Stimulated activated effector memory CD8-positive, alpha-beta T cell treated with anti-CD3 and anti-CD28 coated beads, Interleukin-12 subunit alpha, Interleukin-12 subunit beta, amount 100 ng/mL, for 72 hours (primary cell): ENCODE measurements at places on chromosomes 3 and 15.

GRCh38 chr3:110265302-110265701 is 806.3 kb upstream of the NECTIN3 start:
- DNase-seq, result no peak

GRCh38 chr3:47022641-47023071 is 43.2 kb downstream of the NBEAL2 start:
- DNase-seq, result no peak

DNA sequence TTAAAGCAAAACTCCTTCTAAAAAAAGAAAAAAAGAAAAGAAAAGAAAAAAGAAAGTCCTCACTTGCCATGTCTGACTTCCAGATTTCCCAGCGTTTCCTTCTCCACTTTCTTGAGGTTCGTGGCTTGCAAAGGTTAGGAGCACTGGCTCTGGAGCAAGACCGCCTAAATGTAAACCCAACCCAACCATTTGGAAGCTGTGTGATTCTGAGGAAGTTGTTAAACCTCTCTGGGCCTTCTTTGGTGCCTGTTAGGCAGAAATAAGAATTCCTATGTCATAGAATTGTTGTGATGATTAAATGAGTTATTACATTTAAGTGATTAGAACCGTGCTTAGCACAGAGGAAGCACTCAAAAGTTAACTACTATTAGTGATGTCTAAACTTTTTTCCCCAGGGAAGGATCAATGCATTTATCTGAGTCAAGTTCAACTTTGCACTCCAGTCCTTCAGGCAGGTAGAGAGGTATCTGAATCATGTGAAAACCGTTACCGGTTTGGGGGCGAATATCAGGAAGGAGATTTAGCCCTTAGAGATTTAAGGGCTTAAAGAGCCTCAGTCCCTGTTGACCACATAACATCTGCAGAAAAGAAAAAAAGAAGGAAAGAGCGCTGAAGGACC is 78.3 kb upstream of the HES1 start:
- DNase-seq, result no peak

DNA sequence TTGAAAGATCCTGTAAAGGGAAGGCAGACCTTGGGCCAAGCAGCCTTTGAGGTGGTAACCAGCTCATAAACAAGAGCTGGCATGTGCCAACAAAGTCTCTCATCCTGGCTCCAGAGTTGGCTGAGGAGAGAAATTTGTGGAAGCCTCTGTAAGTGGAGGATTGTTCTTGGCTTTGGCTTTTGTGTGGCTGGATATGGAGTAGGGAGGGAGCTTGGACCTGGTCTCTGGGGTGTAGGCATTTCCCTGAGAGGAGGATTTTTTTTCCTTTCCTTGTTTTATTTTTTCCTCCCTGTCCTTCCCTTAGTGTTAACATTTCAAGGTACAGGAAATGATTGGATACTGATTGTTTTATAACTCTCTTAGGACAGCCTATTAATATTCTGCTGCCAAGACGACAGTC is 60.8 kb downstream of the ZNF609 start:
- DNase-seq, result no peak

DNA sequence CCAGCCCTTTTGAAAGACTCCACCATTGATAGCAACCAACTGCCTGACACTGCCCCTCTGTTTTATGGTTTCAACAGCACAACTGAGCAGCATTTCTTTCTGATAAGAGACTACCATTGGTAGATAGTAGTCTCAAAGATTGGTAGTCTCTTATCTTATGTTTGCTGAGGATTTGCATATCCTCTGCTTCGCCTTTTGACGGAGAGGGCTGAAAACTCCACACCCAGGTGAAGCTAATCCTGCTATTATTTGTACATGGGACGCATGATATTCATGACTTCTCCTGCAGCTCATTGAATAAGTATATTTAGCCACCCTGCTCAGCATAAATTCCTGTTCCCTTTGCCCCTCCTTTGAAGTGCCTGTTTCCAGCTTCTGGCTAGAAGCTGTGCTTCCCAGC is 119.4 kb upstream of the STRIT1 start:
- DNase-seq, result no peak

- DNase-seq, result no peak
These were observed 25.4 kb downstream of the ALS2CL start for GRCh38 chr3:46668116-46668515.

DNA sequence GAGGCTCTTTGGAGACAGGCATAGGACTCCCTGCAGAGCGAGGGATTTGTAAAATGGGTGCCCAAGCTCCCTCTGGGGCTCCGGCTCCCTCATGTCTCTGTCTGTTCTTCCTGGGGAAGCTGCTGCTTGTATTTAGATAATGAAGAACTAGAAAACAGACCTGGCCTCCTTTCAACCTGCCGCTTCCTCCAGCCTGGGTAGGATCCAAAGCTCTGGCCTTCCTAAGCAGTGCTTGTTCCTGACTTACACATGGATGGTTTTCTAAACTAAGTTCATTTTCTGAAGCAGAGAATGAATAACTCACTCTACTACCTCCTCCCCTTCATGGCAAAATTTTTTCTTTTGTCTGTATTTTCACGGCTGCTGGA is 36.9 kb upstream of the MYZAP start:
- no peak for DNase-seq

- no peak for DNase-seq
These were observed 158.6 kb upstream of the RAP2B start for GRCh38 chr3:153003441-153003840.

GRCh38 chr15:22895465-22896190 is 57.2 kb downstream of the NIPA2 start:
- DNase-seq, result no peak

DNA sequence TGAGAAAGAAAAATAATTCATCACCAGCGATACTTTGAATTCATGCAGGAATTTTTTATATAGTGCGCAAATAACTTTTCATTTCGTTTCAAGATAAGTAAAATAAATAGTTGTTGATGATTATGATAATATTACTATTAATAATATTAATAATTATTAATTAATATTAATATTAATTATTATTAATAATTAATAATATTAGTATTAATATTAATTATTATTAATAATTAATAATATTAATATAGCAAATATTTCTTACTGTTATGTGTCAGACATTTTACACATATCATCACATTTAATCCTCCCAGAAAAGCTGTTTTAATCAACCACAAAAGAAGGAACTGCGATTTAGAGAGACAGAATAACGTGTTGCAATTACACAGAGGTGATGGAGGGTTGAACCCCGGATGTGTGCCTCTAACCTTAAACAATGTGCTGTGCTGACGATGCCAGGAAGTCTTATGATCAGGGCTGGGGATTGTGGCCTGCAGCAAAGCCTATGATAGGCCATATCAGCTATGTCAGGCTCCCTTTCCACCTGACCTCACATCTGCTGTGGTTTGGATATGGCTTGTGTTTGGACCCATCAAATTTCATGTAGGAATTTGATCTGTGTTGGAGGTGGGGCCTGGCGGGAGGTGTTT is 263.5 kb upstream of the NR2F2 start:
- DNase-seq, result no peak

GRCh38 chr3:46946856-46947545 is 29.5 kb downstream of the CCDC12 start:
- peak; percentile 37 for DNase-seq

- no peak for DNase-seq
These were observed 84.5 kb upstream of the FNDC3B start for GRCh38 chr3:171954690-171955383.

DNA sequence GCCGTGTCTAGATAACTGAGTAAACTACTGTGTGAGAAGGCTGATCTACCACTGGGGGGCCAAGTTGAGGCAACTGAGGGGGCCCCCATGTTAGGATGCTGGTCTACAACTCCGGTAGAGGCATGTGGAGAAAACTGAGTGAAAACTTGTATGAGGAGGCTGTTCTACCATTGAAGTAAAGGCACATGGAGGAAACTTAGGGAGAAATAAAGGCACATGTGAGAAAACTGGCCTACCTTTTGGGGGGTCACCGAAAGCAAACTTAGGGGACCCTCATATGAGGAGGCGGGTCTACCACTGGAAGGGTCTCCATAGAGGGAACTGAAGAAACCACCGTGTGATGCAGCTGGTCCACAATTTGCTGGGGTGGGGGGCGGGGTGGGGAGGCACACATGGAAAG is 155.2 kb downstream of the FBLN2 start:
- no peak for DNase-seq

- no peak for DNase-seq
These were observed 205.5 kb upstream of the TGFBR2 start for GRCh38 chr3:30400926-30401325.

DNA sequence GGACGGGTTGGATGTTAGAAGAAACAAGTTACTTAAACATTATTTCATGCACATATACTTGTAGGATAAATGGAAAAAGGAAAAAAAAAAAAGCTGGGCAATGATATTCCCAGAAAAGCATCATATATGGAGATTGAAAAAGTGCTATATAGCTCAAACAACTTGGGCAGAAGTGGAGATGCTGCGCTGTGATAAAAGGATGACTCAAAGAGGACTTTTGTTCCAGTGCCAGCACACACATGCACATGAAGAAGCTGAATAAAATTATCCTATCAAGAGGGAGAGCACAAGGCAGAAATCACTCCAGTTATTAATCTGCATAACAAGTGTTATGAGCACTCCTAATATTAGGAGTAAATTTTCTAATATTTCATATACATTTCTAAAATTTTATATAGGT is 30.9 kb downstream of the FRMD4B start:
- no peak for DNase-seq

- DNase-seq, result no peak
These were observed 1.4 kb downstream of the C3orf22 start for GRCh38 chr3:126557415-126557745.

DNA sequence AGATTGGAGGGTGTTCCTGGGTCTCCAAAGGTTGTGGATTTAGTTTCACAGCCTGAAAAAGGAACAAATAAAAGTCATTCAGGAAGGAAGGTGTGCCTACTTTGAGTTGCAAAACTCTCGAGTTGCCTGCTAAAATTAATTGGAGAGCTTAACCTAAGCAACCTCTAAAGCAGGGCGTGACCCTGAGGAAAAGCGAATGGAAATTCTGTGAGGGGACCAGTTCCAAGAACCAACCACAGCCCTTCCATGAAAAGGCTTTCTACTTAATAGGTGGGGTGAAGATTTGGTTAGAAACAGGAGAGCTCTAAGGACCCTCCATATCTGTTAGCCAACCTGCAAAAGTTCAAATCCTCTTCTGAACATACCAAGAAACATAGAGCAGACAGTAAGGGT is 1.5 kb downstream of the CD80 start:
- no peak for DNase-seq

- DNase-seq, result no peak
These were observed 10.7 kb upstream of the SLC15A2 start for GRCh38 chr3:121883507-121883906.

- no peak for DNase-seq
These were observed 2.7 kb downstream of the AMIGO3 start for GRCh38 chr3:49716691-49717210.

- DNase-seq, result peak; percentile 86
These were observed 19.1 kb downstream of the ZDHHC19 start for GRCh38 chr3:196192036-196192523.

GRCh38 chr3:69890084-69890483 is 109.4 kb upstream of the SAMMSON start:
- DNase-seq, result no peak

- peak; percentile 88 for DNase-seq
These were observed 1.1 kb downstream of the TFG start for GRCh38 chr3:100710261-100710968.

- DNase-seq, result no peak
These were observed 61.9 kb downstream of the TM4SF4 start for GRCh38 chr3:149536429-149536828.

DNA sequence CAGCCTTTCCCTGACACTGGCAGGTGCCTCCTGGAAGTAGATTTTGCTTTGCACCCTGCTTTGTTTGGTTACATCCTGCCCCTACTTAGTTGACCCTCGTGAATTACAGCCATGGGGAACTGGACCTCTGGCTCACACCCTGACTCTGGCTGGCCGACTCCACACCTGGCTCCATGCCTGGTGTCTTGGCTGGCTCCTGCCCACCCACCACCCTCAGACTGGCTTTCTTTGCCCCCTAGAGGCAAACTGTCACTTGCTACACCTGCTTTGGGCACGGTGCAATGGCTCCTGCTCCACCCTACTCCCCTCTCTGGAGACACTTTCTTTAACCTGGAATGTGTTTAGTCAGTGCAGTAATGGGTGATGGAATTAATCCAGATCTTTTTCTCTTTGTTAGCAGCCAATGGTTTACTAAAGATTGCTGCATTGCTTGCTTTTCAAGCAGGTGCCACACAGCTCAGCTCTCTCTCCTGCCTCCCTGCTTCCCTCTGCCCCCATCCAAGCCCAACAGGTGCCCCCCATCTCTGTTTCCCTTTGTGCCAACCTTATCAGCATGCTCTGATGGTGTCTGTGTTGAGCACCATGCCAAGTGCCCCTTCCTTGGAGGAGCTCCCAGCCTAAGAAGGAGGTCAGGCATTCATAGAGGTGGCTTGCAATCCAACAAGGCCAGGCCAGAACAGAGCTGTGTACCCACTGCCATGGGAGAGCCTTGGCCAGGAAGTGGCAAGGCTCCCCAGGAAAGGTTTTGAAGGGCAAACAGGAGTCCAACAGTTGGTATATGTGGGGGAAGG is 38.4 kb downstream of the RASGRF1 start:
- DNase-seq, result no peak

DNA sequence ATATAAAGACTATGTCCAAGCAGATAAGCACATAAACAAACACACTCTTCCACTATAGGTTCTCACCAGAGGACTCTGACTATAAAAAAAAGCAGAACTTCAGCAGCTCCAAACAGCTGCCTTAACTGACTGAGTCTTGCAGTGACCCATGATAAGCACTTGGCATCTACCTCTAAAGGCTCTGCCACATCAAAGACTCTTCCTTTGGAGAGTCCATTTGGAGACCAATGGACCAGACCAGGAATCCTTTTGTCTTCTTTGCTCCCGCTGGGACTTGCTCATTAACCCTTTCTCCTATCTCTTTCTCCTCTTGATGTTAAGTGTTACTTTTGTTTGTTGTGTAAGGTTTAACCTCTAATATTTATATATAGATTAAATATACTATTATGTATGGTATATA is 424.1 kb downstream of the RSL24D1 start:
- no peak for DNase-seq

DNA sequence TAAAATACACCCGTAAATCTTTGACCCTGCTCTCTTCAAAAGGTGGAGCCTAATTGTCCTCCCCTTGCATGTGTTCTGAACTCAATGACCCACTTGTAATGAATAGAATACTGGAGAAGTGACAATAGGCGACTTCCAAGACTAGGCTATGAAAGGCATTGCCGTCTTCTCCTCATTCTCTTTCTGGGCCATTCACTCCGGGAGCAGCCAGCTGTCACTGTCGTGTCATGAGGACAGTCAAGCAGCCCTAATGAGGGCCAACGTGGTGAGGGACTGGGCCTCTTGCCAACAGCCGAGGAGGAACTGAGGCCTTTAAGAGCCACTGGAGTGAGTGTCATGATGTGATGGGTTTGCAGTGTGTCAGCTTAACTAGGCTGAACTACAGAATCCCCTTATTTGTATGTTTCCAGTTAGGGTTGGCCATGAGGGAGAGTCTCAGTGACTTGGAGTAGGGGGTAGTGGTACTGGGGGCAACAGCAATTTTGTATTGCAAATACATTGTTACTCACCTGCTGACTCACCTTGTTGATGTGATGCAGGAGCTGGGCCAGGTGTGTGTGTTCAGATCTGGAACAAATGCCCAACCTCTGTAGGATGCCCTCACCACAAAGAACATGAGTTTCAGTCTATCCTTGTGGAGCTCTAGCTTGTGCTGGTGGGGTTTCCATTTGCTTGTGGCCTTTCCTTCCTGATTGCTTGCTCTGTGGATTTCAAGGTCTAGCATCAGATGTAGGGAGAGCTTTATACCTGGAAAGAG is 188.5 kb upstream of the PROK2 start:
- DNase-seq, result no peak
